ENCODE measurements at places on chromosomes 7 and 10.

- DNase-seq = no peak
Observed at GRCh38 chr10:3141351-3142005, 31.1 kb downstream of the PITRM1 start.

DNA sequence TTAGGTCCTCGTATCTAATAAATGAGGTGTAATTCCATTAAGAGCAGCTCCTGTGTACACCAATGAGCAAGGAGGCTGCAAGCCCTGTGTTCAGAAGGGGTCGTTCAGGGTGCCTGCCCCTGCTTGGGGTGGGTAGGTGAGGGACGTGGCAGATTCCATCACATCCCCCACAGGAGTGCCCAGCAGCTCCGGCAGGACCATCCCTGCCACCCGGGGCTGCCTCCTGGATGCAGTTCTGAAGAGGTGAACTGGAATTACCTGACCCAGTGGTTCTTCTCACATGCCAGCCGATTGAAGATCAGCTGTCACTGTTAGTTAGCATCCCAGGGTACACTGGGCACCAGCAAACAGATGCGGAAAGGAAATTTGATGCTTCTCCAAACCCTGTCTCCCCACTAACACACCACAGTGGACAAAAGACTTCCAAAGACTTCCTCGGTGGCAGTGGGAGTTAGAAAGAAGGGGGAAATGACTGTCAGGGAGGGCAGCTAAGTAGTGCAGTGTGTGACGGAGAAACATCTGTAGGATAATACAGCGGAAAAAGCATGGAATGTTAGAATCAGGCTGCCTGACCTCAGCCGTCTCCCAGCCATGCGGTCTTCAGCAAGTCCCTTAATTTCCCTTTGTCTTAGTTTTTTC, 313.6 kb upstream of the ZMIZ1 start:
- no peak for DNase-seq

- DNase-seq = no peak
Observed at GRCh38 chr7:28371846-28372245, 40.5 kb upstream of the CREB5 start.

DNA sequence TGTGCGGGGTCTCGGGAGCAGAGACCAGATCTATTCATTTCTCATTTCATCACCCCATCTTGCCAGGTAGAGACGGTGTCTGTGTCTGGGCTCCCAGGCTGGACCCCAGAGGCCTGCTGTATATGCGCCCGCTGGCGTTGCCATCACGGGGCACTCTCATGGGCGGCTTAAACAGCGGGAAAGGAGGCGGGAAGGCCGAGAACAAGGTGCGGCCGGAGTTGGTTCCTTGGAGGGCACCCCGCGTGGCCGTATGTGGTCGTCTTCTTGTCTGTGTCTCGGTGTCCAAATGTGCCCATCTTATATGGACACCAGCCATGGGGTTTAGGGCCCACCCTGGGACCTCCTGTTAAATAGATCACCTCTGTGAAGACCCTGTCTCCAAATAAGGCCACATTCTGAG, 2.1 kb upstream of the CFAP46 start:
- no peak for DNase-seq

- DNase-seq = no peak
Observed at GRCh38 chr7:104894726-104895521, 119.1 kb upstream of the KMT2E start.

Measured in NCI-H187 (cell line).